Activated naive CD4-positive, alpha-beta T cell treated with anti-CD3 and anti-CD28 coated beads, Interleukin-2, amount 10 ng/mL, durations not matched to agents 7 days and 5 days (primary cell): ENCODE measurements at places on chromosomes 5 and 9.

GRCh38 chr5:170791325-170791954 lies 7.9 kb downstream of the GABRP start:
- peak; percentile 40 for DNase-seq

GRCh38 chr5:168978500-168978899 lies 322.4 kb downstream of the SLIT3 start:
- no peak for DNase-seq

DNA sequence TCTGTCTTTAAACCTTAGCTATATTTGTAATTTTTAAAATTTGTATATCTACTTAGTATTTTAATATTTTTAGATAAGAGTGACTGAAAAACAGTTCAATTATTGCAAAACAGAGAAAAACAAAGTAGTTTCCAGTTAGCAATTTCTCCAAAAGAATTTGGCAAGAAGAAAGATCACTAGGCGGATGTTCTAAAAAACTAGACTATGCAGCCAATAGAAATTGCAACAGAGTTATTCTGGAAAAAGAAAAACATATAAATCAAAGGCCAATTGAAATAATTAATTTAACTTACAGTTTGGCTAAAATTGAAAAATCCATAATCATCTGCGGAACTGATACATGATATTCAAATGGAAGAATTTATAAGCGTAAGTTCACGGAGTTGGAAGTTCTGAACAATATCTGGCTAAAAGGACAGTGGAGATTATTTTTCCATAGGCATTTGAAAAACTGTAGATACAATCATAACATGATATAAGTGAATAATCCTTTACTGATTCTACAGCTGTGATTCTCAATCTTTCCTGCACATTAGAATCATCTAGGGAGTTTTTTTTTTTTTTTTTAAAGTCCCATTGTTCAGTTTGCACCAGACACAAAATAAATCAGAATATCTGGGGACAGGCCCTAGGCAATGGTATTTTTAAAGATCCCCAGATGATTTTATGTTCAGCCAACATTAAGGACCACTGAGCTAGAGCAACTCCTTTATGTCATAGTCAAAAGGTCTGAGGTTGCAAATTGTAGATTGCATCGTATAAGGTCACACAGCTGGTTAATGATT lies 605.1 kb upstream of the DAB2 start:
- DNase-seq: no peak

- DNase-seq: no peak
Observed at GRCh38 chr5:6360323-6361072, 17.8 kb downstream of the MED10 start.

DNA sequence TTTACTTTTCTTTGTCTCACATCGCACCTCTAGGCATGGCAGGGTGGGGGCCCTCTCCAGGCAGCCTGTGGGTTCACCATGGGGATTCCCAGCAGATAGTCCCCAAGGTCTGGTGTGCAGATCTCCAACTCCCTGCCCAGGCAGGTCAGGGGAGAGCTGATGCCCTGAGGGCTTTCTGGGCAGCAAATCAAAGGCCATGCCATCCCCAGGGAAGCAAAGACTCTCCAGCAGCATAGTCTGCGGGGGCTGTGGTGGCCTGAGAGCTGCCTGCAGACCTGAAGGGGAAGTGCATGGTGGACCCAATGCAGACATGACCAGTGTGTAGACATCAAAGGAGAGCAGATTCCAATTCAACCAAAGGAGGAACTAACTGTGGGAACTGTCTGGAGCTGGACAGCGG lies 7.7 kb downstream of the NEURL1B start:
- no peak for DNase-seq
